ENCODE measurements at places on chromosomes 4 and X.

- DNase-seq, result no peak
Measured at GRCh38 chrX:125769628-125770027, 396.5 kb downstream of the DCAF12L2 start.

- DNase-seq, result no peak
Measured at GRCh38 chrX:1274786-1275185, 6.2 kb downstream of the CSF2RA start.

DNA sequence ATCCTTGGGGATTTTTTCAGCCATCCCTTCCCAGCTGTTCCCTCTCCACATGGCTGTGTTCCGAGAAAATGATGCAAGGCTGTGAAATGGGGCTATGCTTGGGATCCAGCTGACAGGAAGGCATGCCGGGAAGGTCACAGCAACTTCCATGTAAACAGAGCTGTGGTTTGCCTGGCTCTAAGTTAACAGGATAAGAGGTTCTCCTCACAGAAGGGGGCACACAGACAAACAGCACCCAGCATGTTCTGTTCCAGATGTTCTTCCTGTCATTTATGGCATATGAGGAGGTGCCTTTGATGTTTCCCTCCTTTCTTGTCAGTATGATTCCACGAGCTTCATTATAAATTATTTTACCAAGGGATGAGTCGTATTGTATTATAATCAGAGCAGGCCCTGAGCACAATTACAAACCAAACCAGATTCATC lies 220.7 kb downstream of the ANTXR2 start:
- peak; percentile 54 for DNase-seq

DNA sequence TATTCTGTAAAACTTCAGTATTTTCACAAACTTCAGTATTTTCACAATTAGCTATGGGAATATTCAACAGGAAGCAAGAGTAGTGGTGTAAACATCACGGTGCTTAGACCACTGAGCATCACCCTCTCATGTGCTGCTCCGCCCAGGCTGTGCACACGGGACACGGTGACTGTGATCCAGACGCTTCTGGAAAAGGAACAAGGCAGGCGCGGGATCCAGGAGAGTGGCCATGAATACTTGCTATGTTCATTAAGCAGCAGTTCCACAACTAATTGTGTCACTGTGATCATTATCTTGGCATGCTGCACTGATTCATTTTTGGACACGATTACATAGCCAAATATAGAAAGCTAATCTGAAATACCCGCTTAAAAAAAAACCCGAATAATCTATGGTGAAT lies 19.6 kb upstream of the FAT1 start:
- peak; percentile 30 for DNase-seq

- DNase-seq, result peak; percentile 76
Measured at GRCh38 chrX:150543230-150544155, 24.9 kb upstream of the MTM1 start.

GRCh38 chr4:149553959-149554520 lies 261.6 kb downstream of the IQCM start:
- DNase-seq, result no peak

DNA sequence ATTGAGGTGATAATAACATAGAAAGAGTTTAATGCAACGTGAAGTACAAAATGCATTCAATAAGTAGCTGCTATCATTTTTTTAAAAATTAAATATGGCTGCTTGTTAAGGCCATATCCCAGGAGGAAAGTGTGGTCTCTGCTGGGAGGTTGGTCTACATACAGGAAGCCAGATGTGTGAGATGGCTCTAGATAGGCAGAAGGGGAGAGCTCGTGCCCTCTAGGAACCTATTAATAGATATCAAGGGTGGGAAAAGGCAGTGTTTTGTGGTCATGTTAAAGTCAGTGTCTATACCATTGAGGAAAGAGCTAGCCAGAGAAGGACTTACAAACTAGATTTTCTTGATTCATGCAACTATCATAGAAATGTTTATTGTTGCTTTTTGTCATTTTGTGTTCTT lies 140.5 kb downstream of the KLHL8 start:
- no peak for DNase-seq

DNA sequence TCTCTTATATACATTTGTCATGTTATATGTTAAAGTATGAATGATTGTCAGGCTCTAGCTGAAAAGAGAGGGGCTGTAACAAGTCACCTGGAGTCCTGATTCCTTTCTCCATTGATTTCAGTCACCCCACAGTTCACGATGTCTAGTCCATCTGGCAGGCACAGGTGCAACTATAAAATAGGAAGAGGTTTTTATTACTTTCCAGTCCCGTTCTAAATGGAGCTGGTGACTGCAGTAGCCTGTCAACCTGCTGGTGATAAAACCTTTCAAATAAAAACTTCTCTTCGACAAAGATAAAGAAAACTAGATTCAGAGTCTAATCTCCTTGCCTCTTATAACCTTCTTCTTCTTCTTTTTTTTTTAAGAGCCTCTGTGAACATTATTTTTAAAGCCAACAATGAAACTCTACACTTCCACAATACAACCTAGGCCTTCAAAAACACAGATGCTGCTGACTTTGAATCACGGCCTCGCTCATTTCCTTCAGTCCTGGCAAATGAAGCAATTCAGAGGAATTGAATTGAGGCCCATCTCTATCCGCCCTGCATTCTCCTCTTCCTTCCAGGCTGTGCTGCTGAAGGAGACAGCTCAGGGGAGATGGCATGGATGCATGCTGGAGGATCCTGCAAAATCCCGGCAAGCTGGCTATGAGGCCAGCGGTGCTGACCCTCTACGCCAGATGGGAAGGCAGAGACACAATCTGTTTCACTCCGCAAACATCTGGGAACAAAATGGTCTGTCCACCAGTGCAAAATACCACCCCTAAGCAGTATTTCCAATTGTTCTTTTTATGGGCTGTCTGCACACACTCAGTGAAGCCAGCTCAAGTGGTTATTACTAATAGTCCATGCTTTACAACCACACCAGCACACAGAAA lies 27.3 kb upstream of the CDKN2AIP start:
- no peak for DNase-seq

DNA sequence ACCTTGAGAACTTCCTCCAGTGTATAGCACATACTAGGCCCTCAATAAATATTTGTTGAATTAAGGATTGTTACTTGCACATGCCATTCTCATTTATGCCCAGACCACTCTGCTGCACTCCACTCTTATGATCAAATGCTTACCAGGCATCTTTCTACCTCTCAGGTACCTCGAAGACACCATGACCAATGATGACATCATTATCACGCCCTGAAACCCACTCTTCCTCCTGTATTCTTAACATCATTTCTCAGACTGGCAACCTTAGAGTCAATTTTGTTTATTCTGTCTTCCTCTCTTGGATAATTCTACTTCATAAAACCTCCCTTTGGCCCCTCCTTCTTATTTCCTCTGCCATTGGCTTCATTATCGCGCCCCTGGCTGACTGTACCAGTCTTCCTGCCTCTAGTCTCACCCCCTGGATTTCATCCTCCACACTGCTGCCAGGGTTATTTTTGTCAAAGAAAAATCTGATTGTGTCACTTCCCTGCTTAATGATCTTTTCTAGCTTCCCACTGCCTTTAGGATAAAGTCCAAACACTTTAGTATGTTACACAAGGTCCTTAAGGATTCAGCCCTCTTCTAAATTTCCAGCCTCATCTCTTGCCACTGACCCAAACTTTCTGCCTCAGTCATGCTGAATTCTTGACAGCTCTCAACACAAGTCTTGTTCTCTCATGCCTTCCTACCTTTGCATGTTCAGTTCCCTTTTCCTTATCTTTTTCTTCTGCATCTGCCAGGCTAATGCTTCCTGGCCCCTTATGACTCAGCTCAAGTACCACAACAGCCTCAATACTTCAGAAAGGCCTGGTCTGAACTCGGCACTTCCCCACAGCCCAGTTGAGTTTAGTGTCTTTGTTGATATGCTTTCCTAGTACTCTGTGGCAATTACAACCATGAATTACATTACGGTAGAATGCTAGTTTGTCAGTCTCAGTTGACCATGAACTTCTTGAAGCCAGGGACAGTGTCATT lies 45.8 kb downstream of the HDAC8 start:
- DNase-seq, result no peak

GRCh38 chr4:39166669-39167068 lies 15.7 kb upstream of the WDR19 start:
- no peak for DNase-seq

GRCh38 chr4:82848706-82849105 lies 42.2 kb downstream of the SEC31A start:
- no peak for DNase-seq

DNA sequence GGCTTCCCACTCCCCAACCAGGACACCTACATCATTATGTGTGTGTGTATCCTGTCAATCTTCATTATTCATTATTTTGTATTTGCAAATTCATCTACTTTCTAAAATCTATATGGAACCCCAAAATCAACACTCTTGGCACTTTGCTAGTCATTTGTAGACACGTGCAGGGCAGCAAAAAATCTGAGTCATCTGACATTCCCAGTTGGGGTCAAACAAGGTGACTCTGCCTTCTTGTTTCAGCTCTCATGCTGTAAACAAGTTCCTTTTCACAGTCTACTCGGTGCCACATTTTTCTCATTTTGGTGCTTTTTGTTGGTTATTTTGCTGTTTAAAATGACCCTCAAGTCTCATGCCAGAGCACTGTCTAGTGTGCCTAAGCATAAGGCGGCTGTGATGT lies 5.9 kb downstream of the MRFAP1L1 start:
- DNase-seq, result peak; percentile 20

DNA sequence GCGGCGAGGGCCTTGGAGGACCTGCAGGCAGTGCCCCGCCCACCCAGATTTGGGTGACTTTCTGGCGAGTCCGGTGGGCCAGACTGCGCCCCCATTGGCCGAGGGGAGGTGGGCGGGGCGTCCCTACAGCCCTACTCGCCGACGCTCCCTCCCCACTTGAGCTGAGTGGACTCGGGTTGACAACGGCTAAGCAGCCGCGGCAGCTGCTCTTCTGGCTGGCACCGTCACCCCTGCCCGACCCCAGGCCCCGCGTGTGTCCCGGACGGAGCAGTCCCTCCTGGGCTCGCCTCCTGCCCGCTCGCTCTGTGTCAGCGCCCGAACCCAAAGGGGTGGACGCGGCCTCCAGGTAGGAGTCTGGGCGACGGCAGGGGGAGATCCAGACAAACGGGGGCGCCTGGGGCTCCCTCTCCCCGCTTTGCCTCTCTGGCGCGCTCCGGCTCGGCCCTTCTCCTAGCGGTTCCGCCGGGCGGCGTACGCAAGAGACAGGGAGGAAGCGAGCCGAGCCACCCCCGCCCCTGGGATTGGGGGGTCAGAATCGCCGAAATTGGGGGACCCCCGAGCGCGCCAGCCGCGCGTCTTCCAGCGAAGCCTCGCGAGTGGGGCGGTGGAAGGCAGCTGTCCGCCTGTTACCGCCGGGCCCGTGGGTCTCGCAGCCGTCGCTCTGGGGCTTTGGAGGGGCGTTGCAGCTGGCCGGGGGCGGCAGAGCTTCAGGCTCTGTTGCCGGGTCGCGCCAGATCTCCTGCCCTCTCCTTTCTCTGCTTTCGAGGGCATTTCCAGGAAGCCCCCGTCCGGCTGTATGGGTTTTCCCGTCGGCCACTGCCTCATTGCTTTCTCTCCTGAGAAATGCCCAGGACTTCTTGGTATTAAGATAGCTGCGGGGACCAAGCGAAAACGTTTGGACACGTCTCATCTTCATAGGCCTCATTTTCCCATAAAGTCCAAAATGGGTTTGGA lies 46.3 kb downstream of the STARD8 start:
- DNase-seq, result peak; percentile 80

Data from myocyte (in vitro differentiated cells).